ENCODE measurements at places on chromosomes 5 and 9.
A peak's percentile ranks its signal among the peaks of the same experiment; 100 is the strongest.

GRCh38 chr9:117073071-117073470, 341.8 kb downstream of the ASTN2 start:
- DNase-seq = no peak

DNA sequence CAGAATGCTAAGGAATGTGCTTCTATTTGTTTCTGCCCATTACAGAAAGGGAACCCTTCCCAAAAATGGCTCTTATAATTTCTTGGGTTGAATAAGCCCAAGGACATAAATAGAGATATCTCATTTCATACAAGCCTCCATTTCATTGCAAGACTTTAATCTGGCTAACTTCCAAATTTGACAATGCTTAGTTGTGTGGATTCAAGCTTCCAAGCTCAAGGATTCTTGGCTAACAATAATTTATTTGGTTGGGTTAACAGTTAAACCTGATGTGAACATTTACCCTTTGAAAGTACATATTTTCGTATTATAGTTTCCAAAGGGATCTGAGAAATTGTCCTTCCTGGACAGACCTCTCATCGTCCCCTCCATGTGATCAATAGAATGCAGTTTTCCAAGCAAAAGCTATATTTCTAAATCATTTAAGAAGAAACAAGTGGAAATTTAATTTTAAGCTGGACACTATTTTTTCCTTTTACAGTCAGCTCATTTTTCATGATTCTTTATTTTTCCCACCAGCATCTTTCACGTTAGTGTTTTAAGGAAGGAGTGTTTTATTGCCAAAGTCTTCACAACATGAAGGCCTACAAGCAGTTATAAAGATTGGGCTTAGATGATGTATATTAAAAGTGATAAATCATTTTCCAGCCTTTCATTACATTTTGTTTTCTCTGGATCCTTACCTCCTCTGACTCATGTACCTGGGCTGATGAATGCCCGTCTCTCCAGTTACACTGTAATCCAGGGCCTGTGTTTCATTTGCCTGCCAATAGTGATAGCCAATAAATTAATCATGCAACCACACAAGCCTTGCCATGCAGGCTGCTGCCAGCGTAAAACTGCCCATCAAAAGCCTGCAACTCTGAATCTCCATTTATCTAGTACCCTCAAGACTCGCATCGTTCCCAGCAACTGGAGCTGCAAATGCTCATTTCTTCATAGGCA, 176.7 kb downstream of the NTRK2 start:
- DNase-seq = no peak

DNA sequence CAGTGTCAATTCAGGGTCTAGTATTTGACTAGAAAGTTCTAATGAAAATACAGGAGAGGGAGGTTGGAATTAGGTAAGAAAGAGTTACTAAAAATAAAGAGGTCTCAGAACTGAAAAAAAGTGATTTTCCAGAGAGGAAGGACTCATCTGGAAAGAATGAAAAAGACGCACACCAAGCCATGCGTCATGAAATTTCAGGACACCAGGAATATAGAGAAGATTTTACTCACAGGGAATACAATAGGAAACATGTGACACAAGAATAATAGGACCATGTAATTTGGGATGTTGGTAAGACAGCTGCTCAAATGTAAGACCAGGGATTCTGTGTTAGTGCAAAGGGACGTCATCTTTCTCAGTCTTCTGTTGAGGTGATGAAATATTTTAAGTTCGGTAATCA, 224.7 kb downstream of the GDNF start:
- no peak for DNase-seq

DNA sequence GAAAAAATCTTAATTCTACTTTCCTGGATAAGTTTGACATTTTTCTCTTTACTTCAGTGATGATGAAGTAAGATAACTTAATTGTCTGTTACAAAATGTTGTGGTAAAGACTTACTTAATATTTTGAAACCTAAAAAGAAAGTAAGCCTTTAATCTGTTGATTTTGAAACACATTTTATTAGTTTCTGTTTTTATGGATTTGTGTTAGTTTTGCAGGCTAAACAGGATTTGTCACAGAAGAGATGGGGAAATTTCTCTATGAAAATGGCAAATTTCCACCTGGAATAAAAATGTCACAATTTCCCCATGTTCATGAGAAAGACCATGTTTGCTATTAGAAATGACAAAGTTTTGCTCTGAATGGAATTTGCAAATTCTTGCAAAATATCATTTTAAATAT, 237.1 kb downstream of the RFX3 start:
- DNase-seq = no peak

DNA sequence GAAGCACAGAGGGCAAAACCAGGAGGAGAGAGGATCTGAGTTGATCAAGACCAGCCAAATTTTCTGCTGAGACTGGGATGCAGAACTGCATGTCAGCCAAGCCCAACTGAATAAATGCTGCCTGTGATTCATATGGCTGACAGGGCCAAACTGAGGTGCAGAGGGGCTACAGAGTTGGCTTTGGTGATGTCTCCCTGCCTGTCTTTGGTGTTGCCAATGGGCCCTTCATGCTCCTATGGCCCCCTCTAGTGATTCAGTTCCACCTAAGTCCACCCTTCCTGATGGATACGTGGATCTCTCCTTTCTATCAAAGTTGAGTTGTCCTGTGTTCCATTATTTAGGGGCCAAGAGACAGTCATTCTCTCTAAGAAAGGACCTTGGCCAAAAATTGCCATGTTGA, 163.6 kb upstream of the TLE4 start:
- no peak for DNase-seq

- no peak for DNase-seq
Observed at GRCh38 chr5:57004800-57005199, 52.9 kb upstream of the MIER3 start.

DNA sequence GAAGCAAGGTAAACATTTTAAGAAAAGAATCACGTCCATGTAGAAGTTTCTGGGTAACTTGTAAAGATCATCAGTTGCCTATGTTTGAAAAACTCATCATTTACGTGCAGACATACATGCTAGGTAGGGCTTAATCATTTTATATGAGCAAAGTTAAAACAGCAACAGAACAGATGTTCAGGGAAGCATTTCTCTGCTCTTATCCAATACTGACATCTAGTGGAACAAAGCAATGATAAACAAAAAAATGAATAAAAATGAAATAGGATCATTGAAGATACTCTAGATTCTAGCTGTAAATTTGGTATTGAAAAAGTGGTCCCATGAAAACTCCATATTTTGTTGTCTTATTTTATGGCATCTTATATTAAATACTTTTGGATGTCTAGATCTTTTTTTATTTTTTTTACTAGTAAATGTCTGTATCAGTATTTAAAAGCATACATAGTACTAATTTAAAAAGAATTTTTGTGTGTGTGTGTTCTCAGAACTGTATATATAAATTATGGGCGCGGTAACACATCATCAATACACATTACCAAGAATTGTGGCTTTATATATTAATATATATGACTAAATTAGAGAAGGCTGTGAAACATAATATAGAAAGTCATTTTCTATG, 1050.2 kb downstream of the CDH12 start:
- DNase-seq = peak; percentile 1

DNA sequence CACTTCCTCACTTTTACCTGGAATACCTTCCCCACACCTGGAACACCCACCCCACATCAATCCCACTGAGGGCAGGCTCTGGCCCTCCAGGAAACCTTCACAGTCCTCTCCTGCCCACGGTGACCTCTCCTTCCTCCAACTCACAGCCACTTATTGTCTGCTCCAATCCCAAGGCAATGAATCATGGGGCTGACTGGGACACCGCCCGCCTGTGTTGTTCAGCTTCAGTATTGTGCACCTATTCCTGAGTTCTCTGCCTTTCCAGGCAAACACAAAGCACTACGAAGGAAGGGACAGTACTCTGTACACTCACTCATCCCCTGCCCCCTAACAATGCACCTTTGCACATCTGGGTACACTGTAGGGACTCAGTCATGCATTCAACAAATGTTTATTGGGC, 7.3 kb downstream of the PCDH1 start:
- DNase-seq = no peak
